Small intestine (tissue), 16 donors: ENCODE measurements at places on chromosomes 5 and 9.
A peak's percentile ranks its signal among the peaks of the same experiment; 100 is the strongest.

DNA sequence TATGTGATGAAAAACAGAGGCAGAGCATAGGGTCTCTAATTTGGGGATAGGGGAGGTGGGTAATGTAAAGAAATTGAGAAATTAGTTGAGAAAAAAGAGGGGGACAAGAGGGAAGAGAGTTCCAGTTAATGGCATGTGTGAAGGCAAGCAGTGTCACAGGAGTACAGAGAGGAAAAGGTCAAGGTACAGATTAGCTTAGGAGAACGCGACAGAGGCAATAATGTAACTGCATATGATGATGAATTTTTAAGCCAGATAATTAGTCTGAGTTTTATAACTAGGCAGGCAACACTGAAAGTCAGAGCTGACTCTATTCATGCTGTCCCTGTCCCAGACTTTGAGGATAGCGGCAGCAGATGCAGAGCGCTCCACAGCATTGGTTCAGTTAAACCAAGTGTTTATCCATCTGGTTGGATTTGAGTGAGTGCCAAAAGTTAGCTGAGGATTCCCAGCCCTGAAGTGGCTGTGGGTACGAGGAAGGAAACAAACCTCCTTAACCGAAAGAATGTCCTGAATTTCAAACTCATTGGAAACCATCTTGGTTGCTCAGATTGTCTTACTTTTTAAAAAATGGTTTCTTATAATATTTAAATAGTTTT is 315.2 kb downstream of the ARHGAP26 start:
- DNase-seq, result no peak

- no peak for DNase-seq
These were observed 12.3 kb downstream of the KIF4B start for GRCh38 chr5:155025895-155026294.

- no peak for DNase-seq
These were observed 79.5 kb upstream of the ERCC6L2 start for GRCh38 chr9:95796029-95796428.

GRCh38 chr9:78014776-78015175 is 16.8 kb downstream of the GNAQ start:
- no peak for DNase-seq

DNA sequence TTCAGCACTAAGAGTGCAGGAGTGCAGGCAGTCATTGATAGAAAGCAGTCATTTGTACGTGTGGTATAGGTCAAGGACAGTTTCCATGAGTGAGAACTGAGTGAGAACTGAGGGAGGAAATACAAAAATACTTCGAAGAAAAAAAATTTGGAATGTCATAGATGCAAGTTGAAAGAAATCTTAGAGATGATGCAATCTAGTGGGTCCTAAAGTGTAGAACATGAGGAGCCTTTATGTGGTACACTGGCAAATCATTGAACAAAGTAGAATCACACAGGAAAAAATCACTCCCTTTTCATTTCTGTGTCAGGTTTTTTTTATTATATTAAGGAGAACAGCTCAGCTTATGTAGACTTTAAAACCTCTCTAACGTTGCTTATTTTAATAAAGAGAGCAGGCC is 26.4 kb upstream of the SLC1A1 start:
- DNase-seq, result no peak

GRCh38 chr9:99000476-99001395 is 57.0 kb downstream of the COL15A1 start:
- peak; percentile 65 for DNase-seq

DNA sequence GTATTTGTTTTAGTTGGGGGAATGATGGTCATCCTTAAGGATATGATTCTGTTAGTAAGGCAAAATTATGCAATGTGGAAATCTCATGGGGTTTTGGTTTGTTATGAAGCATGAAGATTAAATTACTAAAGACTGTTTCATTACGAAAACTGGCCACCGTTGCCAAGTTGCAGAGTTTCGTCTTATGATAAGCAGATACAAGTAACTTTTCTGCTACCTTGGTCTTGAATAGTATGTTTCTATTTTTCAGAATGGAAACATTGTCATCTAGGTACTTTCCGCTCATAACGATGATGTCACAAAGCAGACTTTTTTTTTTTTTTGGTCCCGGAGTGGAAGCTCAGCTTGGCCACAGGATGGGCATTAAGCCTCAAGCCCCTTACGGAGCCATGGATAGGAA is 4.2 kb downstream of the CCNI2 start:
- no peak for DNase-seq

GRCh38 chr5:56088967-56089829 is 94.4 kb upstream of the IL6ST start:
- peak; percentile 62 for DNase-seq

DNA sequence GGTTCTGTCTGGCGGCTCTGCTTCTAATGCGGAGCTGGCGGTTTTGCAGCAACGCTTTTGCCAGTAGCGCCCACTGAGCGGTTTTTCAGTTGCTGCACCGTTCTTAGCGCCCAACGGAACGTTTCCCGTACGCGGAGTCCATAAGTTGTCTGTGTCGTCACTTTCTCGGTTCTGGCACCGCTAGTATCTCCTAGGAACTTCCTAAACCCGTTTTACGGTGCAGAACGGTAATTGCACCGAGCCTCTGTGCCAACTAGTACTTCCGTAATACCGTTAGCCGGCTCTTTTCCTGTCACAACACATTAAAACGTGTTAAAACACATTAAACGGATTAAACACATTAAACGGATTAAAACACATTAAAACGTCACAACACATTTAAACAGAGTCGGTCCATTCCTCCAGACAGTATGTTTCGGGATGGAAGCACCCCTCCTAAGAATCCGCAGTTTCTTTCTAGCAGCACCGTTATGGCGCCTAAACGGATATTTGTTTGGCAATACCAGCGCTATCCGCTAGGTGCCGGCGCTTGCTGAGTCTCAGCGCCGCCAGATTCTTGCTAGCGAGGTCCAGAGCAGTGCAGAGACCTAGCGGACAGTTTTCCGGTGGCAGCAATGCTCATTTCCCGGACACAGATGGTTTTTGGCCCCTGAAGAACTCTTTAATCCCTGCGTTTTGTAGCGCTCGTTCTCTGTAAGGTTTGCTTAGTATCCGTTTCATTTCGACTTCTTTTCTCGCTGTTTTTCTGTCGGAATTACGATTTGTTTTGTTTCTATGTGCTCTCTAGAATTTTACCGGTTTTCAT is 45.4 kb downstream of the ANXA2R start:
- DNase-seq, result peak; percentile 75

- no peak for DNase-seq
These were observed 31.3 kb downstream of the ARHGAP26 start for GRCh38 chr5:142801495-142801871.

- no peak for DNase-seq
These were observed 27.1 kb downstream of the LCP2 start for GRCh38 chr5:170270293-170271069.

GRCh38 chr9:86187121-86187520 is 72.3 kb downstream of the C9orf153 start:
- no peak for DNase-seq

DNA sequence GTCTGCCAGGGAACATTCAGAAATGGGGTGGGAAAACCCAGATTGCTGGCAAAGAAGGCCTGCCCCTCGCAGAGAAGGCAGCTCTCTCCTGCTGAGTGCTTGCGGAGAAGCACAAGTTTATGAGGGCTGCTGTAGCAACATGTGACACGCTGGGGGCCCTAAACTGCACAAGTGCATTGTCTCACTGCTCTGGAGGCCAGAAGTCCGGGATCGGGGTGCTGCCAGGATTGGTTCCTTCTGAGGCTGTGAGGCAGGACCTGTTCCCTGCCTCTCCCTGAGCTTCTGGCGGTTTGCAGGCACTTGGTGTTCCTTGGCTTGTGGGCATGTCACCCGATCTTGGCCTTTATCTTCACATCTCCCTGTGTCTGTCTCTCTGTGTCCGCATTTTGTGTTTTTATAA is 75.6 kb upstream of the NEURL1B start:
- peak; percentile 89 for DNase-seq

DNA sequence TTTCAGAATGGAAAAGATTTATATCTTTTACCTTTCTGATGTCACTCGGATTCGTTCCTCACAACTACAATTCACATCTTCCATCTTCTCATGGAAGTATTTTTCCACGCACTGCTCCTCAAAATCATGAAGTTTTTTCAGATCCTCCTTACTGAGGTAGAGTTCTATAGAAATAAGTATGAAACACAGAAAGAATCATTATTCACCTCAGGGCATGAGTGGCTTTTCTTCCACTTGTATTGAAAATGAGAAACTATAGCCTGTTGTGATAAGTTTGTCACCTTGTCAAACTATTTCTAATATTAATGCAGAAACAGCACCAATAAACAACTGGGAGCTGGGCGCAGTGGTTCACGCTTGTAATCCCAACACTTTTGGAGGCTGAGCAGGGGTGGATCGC is 116.0 kb downstream of the TRPM6 start:
- no peak for DNase-seq

DNA sequence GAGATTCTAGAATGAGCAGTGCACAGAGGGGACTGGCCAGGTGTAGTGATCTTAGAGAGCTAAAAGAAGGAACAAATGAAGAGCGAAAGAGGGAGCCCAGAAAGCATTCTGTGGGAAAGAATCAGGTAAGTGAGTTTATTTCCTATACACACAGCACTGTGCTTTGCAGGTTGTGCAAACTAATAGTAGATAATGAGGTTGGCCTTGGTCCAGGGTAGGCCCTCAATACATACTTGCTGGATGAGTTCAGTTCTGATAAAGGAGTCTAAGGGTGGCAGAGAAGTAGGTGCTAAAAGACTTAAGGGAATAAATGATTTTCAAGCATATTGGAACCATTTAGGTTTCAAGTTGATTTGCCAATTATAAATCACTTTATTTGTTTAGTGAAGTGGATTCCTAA is 122.0 kb downstream of the NPR3 start:
- DNase-seq, result no peak

GRCh38 chr5:307794-308579 is 13.5 kb upstream of the AHRR start:
- DNase-seq, result no peak

- no peak for DNase-seq
These were observed 127.8 kb upstream of the FBN2 start for GRCh38 chr5:128665747-128666355.

GRCh38 chr9:120434532-120434931 is 145.4 kb downstream of the CDK5RAP2 start:
- no peak for DNase-seq

DNA sequence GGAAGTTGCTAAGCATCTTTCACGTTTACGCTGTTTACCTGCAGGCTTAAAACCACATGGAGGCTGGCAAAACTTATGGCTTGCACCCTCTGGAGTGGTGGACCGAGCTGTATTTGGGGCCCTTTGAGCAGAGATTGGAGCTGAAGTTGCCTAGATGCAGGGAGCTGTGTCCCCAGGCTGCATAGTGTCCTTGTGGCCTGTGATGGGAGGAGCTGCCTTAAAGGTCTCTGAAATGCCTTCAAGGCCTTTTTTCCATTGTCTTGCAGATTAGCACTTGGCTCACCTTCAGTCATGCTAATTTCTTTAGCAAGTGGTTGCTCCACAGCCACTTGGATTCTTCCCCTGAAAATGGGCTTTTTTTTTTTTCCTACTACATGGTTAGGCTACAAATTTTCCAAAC is 81.5 kb upstream of the CHD1 start:
- no peak for DNase-seq

GRCh38 chr9:126347911-126348760 is 21.5 kb downstream of the MVB12B start:
- DNase-seq, result no peak

DNA sequence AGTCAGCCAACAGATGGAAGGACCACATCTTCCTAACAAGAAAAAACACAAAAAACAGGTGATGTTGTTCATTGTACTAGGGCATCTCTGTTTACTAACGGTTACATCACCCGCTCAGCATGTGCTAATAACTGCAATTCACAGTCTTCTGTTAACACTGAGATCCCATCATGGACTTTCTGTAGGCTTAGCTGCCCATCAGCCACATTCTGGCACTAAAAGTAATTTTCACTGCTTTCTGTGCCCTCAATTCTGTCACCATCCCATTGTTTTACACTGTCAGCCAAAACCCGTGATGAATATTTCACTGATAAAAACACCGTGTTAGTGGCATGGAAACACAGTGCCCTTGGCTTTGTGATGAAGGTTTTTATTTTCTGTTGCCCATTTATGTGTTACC is 64.6 kb downstream of the CAST start:
- no peak for DNase-seq

- no peak for DNase-seq
These were observed 99.8 kb downstream of the PPP2R2B start for GRCh38 chr5:146778795-146779194.

GRCh38 chr9:114737118-114737517 is 55.1 kb upstream of the TEX48 start:
- DNase-seq, result no peak

GRCh38 chr5:9025942-9026341 is 519.9 kb downstream of the SEMA5A start:
- no peak for DNase-seq

DNA sequence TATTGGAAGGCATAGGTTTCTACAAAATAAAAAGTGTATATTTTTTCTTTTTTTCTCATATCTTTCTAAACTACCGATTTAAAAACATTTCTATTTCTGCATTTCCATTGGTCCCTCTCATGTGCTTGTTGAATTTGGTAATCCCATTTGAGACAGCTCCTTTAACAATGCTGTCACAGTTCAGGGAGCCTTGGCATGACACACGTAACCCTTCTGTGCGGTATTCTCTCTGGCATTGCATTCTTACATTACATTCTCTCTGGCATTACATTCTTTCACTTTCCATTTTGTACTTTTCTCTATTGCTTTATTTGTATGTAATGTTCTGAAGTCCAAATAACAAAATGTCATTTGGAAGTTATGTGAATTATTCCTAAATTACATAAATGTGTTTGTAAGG is 150.7 kb upstream of the RASGRF2 start:
- no peak for DNase-seq

GRCh38 chr5:179313849-179314521 is 31.3 kb downstream of the ADAMTS2 start:
- DNase-seq, result no peak

GRCh38 chr5:172133359-172134029 is 54.5 kb downstream of the STK10 start:
- no peak for DNase-seq

GRCh38 chr5:142716963-142717362 is 31.1 kb upstream of the FGF1 start:
- DNase-seq, result peak; percentile 59

DNA sequence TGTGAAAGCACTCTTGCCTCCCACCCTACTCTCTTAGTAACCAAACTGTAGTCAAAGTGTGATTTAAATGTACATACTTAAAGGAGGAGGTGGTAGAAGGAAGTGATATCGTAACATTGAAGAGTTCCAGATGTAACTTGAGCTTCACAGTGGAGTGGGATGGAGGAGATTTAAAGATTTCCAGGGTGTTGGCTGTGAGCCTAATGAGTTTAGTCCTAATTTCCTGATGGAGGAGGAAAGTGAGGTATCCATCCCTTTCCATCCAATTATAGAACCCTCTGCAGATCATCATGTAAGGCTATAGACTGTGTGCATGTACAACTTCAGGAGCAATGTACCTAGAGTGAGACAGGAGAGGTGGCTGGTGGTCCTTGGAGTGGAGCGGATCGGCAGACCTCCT is 1163.9 kb upstream of the SEMA6A start:
- DNase-seq, result no peak

- DNase-seq, result no peak
These were observed 273.2 kb upstream of the TARS1 start for GRCh38 chr5:33167541-33167940.
